ENCODE measurements at places on chromosomes 1 and 21. TPM values are rescaled to one million over a fixed set of nuclear protein-coding genes. Genes with fewer than 3 reads are reported as not detected.

Gene TMEM269
- not detected for total RNA-seq

DNA sequence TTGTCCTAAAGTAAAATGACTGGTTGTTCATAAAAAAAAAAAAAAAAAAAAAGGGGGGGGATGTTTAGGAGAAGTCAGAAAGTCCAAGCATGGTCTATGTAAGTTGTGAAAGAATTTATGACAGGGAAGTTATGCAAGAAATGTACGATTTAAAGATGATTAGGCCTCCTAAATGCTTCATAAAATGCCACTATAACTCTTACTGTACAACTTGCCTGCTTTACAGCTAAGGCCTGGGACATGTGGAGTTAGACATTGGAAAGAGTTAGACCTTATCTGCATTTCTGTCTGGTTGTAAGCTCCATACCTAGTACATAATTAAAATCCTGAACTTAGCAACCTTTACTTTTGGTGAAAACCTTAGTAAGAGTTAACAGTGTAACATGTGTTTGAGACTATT lies 150.0 kb downstream of the TPR start:
- no peak for DNase-seq

- no peak for DNase-seq
These were observed 14.5 kb downstream of the ACTRT2 start for GRCh38 chr1:3035563-3036446.

DNA sequence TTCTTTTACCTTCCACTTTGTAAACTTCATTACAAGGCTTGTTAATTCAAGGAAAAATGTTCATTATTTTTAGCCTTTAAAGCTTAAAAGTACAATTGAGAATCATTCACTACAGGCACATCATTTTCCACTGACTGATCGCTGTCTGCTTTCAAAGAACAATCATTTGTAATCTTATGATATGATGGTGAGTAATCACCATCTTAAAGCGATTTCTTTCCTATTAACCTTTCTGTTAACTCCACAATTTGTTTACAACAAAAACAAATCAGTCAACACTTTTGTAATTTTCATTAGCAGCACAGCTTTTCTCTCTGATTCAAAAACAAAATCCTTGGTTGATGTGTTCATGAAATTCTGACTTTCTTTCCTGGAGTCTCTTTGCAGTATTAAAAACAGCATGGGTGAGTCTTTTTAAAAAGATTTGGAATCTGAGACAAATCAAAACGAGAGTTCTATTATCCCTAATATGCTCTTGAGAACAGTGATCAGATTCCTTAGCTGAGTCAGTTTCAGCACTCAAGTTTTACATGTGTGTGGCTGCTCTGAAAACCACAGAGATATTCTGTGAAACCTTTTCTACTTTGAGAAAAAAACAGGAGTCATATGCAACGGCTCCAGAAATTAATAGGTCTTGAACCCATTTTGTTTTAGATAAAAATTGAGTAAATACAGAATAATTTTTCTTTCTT lies 145.8 kb upstream of the TMPRSS15 start:
- DNase-seq = no peak

Gene RSPO1
- 0.07 TPM for total RNA-seq

DNA sequence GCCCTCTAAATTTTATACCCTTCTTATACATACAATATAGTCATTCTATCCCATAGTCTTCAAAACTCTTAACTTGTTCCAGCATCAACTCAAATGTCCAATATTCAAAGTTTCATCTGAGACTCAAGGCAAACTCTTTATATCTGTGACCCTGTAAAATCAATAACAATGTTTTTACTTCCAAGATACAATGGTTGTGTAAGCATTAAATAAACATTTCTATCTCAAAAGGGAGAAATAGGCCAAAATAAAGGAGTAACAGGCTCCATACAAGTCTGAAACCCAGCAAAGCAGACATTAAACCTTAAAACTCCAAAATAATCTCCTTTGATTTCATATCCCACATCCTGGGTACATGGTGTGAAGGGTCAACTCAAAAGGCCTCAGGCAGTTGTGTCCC lies 1299.1 kb downstream of the MRPL39 start:
- DNase-seq = no peak

DNA sequence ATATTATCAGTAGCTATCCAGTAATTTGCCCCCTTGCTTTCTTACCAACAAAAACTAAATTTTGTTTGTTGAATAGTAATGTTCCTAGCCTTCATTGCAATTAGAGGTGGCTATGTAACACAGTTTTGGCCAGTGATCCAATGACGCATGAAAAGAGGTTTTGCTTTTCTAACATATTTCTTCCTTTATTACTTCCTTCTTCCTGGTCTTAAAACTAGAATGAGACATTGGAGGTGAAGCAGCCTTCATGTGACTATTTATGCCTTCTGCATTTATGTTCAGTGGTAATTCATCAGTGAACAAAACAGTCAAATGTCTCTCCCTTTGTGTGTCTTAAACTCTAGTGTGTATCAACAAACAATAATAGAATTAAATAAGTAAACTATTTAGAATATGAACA lies 35.5 kb downstream of the LRIF1 start:
- no peak for DNase-seq

Data from G401 (cell line).